Fibroblast of mammary gland (primary cell): ENCODE measurements at places on chromosomes 6 and 20.

GRCh38 chr20:50356525-50356885, 153.7 kb upstream of the PTPN1 start:
- no peak for DNase-seq

DNA sequence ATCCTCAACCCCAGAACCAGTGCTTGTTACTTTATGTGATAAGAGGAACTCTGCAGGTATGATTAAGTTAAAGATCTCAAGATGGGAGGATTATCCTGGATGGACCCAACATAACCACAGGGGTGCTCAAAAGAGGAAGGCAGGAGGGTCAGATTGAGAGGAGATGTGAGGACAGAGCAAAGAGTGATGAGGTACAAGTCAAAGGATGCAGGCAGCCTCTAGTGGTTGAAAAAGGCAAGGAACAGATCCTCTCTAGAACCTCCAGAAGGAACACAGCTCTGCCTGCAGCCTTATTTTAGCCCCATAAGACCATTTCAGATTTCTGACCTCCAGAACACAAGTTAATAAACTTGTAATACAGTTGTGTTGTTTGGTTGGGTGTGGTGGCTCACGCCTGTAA, 41.2 kb downstream of the PDSS2 start:
- DNase-seq, result peak; percentile 39

- peak; percentile 98 for DNase-seq
Observed at GRCh38 chr20:25525867-25526266, 59.5 kb downstream of the NINL start.

GRCh38 chr20:57526885-57527460, 2.0 kb upstream of the CTCFL start:
- DNase-seq, result no peak

- peak; percentile 83 for DNase-seq
Observed at GRCh38 chr6:132931936-132932514, 117.7 kb downstream of the RPS12 start.

- DNase-seq, result no peak
Observed at GRCh38 chr6:167113047-167113754, 9.7 kb upstream of the CCR6 start.

DNA sequence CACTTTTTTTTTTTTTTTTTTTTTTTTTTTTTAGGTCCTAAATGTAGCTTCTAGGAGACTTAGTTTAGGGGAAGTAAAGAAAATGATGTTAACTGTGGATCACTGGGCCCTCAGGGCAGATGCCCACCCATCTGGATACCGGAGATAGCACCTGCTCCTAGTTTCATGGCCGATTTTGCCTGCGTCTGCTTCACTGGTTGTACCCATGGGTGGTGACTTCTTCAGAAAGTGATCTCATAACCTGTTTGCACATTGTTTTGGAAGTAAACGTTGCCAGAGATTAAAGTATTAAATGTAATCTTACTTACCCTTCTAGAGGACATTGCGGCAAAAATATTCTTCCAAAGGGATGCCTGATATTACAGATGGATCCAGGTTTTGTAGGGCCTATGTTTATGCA, 79.8 kb upstream of the SGK1 start:
- no peak for DNase-seq

DNA sequence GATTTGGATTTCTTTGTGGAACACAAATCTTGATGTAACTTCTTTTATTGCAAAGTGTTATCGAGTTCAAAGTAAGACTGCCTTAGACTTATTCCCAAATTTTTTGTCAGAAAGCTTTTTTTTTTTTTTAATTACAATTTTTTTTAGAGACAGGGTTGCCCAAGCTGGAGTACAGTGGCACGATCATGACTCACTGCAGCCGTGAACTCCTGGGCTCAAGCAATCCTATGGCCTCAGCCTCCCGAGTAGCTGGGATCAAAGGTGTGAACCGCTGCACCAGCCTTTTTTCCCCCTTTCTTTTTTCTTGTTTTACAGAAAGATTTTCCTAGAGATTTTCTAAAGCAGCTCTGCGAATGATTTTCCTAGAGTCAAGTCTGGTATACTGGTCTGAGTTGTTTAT, 2.8 kb downstream of the RIOK1 start:
- DNase-seq, result peak; percentile 23

DNA sequence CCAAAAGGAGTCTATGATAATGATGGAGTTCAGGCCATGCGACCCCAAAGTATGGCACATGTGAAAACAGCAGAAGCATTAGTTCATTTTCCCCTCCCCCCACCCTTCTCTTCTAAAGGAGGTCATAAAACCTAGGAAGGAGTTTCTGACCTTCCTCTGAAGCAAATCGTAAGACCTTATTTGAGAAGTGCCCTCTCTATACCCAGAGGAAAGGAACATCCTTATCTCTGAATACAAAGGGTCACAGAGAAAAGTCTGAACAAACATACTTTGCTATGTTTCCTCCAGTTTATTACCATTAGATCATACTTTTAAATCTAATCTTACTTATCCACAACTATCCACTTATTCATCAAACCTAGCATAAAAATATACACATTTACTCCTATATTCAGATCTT, 48.6 kb downstream of the SLX4IP start:
- no peak for DNase-seq

DNA sequence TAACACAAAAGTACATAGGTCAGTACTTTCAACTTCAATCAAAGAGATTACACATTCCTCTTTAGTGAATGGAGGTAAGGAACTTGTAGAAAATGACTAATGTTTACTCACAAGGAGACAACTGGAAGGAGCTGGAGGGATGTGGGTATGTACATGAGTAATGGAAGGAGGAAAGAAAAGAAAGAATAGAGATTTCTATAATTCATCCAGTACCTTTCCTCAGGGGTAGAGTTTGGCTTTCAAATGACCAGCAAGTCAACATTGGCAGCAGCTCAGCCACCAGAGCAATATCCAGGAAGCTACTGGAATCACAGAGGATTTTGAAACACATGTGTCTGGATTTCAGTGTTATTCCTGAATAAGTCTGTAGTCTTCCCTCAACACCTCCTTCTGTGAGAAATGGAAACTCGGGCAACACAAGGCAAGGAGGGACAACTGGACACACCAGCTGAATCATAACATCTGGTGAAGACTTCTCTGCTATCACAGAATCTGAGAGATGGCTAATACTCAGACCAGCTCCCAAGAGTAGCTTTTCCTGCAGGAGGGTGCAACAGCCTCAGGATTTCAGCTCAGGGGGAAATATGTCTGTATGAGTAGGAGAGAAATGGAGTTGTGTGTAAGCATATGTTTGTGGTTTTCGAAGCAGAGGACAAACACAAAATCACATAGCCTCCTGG, 98.8 kb downstream of the HAO1 start:
- DNase-seq, result peak; percentile 85

DNA sequence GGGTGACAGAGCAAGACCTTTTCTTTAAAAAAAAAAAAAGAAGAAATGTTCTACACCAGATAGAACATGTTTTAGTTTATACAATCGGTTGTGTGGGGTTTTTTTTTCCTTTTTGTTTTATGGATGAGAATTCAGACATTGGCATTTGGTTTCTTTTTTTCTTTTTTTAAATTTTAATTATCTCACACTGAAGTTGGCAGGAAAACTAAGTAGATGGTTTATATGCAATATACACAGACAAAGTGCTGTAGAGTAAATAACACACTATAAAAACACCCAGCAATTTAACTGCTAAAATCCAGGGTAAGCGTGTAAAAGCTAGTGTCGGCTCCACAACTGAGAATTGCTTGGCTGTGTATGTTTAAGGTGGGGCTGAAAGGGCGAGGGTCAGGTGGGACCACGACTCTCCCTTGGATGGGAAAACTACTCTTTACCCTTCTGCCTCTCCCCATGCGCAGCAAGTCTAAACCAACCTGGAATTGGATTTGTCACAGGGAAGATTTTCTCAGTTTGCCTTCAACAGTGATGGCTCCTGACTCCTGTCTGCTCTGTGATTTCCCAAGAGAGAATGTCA, 147.1 kb upstream of the MARCKS start:
- no peak for DNase-seq

DNA sequence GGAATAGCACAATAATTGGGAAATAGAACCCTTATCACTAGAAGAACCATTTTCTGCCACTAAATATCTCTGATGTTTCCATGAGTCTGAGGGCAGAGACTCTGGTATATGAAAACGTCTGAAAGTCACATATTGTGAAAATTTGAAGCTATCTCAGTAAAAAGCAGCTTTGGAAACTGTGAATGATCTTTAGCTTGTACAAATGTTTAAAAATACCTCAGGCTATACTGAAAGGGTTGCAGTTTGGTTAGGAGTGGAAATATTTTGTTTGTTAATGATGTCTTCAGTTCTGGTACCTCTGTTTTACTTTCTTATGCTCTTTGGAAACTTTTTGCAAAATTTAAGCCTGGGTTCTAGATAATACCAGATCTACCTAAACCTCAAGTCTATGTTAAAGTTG, 135.0 kb downstream of the SLC16A10 start:
- no peak for DNase-seq

- DNase-seq, result no peak
Observed at GRCh38 chr20:50004229-50004628, 21.4 kb downstream of the SNAI1 start.

- peak; percentile 11 for DNase-seq
Observed at GRCh38 chr6:9116026-9116425, 680.7 kb upstream of the SLC35B3 start.

DNA sequence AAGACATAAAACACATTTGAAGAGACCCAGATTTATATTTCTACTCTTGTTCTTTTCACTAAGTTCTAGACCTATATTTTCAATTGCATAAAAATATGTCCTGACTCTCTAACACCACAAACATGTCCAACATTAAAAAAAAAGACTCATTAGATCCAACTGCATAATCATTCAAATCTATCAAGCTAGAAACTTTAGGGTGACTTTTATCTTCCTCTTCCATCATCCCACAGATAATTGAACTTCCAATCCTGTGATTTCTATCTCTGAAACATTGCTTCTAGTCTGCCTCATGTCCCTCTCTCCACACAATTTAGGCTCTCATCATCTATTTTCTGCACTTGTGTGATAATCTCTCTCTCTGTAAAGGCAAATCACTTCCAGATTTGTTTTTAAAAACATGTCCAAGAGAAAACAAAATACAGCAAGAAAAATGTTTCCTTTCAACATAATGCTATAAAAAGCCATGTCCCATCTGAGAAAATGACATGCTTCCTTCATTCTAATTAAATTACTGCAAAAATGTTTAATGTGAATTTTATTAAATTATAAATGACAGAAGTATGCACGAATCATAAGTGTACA, 615.9 kb downstream of the RNF144B start:
- no peak for DNase-seq

DNA sequence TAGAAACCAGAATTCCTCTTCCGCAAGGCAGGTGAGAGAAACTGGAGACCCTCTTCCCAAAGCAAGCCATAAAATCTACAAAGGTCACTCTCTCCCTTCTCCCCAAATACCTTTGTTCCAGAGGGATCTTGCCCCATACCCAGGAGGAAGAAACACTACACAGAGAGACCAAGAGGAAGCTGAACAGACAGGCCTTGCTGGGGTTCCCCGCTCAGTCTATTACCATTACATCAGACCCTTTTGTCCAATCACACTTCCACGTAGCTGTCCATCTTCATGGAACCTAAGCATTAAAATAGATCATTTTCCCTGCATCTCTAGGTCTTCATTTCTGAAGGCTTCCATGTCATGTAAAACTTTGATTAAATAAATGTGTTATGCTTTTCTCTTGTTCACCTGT, 32.1 kb downstream of the METTL24 start:
- DNase-seq, result no peak

DNA sequence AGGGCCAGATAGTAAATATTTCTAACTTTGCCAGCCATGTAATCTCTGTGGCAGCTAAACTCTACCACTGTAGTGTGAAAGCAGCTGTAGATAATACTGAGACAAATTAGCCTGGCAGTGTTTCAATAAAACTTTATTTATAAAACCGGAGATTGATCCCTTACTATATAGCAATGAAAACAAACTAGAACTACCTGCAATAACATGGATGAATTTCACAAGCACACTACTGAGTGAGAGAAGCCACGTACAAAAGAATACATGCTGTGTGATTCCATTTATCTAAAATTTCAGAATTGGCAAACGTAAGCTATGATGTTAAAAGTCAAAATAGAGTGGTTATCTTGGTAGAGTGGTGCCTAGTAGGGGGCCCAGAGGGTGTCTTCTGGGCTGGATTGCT, 198.7 kb upstream of the SGK1 start:
- DNase-seq, result no peak

- DNase-seq, result peak; percentile 53
Observed at GRCh38 chr20:50727792-50728485, 3.4 kb upstream of the PARD6B start.

GRCh38 chr6:166927935-166928643, 28.3 kb downstream of the RNASET2 start:
- DNase-seq, result no peak

DNA sequence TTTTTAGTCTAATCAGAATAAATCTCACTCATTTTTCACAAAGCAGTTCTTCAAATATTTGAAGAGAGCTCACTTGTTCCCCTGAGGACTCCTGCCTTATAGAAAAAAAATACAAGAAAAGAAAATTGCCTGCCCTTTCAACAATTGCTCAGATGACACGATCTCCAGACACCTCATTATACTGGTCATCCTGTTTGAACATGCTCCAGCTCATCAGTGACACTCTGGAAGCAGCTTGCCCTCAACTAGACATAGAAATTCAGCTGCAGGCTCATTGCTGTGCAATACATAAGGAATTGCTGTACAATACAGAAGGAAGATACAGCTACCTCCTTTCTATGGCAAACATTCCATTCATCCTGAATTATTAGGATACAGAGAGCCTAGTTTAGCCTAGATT, 73.1 kb downstream of the OPN5 start:
- DNase-seq, result no peak

DNA sequence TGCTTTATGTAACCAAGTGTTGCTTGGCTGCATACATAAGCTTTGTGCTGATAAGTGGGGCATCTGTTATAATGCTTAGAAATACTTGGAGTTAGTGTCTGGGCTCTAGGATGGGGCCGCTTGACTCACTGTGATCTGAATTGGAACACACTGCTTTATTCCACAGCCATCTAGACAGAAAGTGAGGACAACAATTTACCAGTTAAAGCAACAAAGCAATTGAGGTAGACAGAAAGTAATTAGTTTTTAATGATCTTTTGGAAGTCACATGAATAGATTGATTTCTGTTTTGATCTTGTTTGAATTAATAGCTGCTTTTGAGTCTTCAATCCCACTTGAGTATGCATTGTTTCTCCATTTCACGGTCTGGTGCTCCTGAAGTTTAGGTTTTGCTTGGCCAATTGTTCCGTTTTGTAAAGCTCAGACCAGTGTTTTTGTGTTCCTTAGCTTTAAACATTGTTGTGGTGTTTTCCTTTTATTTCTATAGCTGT, 157.5 kb downstream of the TRMT11 start:
- no peak for DNase-seq

GRCh38 chr20:33900521-33901131, 89.5 kb downstream of the CHMP4B start:
- DNase-seq, result no peak
